CD14-positive monocyte (primary cell): ENCODE measurements at places on chromosomes 7 and 10. TPM values are rescaled to one million over a fixed set of nuclear protein-coding genes. Genes with fewer than 3 reads are reported as not detected.

The C10orf62 gene
- not detected in 2 replicates for polyA plus RNA-seq

The CDHR1 gene
- not detected for polyA plus RNA-seq

DNA sequence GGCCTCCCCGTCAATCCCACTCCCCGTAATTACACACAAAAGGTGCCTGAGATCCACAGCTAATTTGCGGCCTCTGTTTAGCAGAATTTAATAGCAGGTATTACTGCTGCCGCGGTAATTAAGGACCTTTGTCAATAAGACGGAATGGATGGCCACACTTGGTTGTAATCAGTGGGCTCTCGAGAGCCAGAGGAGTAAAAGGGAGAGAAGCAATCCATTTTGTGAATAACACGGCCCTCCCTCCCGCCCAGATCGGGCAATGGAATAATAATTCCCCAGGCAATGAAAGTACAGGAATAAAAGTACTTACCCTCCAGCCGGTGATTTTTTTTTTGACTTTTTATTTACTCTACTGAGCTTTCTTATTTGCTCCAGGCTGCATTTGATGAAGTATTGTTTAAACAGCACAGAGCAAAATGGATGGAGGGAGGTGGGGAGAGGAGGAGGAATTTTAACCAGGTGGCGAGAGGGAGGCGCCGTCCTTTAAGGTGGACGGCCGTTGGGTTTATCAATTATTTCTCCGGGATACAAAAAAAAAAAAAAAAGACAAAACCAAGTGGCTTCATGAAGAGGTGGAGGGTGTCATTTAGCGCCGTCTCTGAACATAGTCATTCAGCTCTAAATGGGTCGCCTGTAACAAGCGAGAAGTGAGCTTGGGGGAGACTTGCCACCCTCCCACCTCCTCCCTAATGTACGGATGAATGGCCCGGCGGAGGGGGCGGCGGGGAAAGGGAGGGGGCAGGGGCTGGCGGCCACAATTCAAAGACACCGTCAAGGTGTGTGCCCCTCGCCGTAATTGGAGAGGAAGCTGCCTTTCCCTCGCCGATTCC lies 120.3 kb downstream of the BUB3 start:
- H3K4me1 ChIP-seq, result no peaks in the 10 kb centered on the region
- H3K36me3 ChIP-seq, result no peaks in the 10 kb centered on the region
- peaks cover 5% of the 10 kb centered on the region for H3K27me3 ChIP-seq
- no peak for DNase-seq
- no peak overlapping the region for H3K27ac ChIP-seq

- no peaks in the 10 kb centered on the region for H3K27me3 ChIP-seq
- no peaks in the 10 kb centered on the region for H3K36me3 ChIP-seq
- no peak for DNase-seq
- H3K4me1 ChIP-seq, result no peaks in the 10 kb centered on the region
- H3K4me3 ChIP-seq, result no peak overlapping the region
Observed at GRCh38 chr7:151540146-151540545, 20.5 kb upstream of the RHEB start.

GRCh38 chr10:68902382-68902781 lies 1.3 kb downstream of the DDX50 start:
- H3K4me1 ChIP-seq, result peaks cover 15% of the 10 kb centered on the region
- H3K36me3 ChIP-seq, result peaks cover 11% of the 10 kb centered on the region
- H3K27me3 ChIP-seq, result no peaks in the 10 kb centered on the region
- no peak overlapping the region for H3K27ac ChIP-seq
